ENCODE measurements at places on chromosomes 4 and X.
A peak's percentile ranks its signal among the peaks of the same experiment; 100 is the strongest.

- no peak for DNase-seq
Measured at GRCh38 chr4:93788712-93789111, 39.8 kb upstream of the ATOH1 start.

DNA sequence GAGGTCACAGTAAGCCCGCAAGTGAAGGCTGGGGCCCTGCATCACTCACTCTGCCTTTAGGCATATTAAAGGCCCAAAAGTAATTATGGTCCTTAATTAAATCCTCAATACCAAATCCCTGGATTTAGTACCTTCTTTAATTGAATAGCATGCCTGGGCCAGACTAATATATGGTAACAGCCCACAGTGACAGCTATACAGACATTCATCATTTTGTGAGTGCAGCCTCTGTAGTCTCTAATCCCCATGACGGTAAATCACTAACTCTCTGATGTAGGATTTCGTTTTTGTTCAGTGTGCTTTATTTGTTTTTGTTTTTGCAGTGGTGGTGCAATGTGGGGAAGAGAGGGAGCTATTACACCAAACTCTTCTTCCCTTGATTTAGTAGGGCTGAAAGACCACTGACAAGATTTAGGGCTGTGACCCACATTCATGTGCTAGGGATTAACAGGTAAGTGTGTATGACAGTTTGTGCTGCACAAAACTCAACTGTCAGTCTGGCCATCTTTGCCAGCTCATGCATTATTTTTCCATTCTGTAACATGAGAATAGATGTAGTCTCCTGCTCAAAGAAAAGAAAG is 60.6 kb upstream of the SLC39A8 start:
- no peak for DNase-seq

DNA sequence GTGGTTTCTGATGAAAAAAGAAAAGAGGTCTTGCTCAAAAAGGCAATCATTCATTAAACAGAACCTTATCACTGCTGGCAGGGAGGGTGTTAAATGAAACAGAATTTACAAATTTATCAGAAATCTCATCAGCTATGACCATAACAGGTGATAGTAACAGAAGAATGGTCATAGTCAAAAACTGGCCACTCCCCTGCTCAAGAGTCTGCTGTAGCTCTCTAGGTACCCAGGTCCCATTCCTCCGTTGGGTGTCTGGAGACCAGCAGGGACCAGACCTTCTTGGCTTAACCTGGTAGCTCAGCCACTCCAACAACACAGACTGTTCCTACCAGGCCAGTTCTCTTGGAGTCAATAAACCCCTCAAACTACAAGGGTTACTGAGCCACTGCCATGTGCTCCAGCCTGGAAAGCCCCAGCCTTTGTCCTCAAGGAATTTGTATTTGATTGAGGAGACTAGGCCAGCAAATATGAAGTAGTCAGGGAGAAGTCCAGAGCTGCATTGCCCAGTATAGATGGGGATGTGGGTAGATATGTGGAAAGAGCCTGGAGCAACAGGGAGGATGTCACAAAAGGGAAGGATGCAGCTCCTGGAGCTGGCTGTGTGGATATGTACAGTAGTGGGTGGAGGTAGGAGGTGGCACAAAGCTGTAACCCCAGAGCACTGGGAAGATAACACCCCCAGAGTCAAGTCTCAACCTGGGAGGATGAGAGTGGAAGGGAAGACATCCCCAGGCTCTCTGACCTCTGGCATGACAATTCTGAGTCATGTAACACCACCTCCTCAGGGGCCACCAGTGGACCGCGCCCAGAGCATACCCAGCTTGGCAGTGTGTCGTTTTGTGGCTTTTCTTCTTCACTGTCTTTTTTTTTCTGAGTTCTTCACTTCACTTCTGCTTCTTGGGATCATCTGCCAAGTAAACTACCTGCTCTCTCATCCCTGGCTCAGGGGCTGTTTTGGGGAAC is 21.9 kb downstream of the RASL11B start:
- no peak for DNase-seq

- peak; percentile 63 for DNase-seq
Measured at GRCh38 chr4:184472614-184473498, 1.5 kb downstream of the IRF2 start.

- DNase-seq: no peak
Measured at GRCh38 chr4:124564121-124564520, 148.4 kb downstream of the ANKRD50 start.

DNA sequence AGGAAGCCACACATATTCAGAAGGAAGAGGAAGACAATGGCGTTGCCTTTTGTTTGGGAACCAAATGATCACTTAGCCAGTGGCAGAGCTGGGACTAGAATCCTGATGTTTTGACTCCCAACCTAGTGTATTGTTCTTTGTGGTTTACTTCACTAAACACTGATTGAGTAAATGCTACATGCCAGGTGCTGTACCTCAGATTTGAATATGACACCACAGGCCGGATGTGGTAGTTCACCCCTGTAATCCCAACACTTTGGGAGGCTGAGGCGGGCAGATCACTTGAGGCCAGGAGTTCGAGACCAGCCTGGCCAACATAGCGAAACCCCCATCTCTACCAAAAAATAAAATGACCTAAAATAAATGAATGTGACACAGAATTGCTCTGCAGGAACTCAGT is 8.4 kb downstream of the NDUFA1 start:
- DNase-seq: no peak

- DNase-seq: no peak
Measured at GRCh38 chr4:32192363-32192762, 1472.2 kb downstream of the PCDH7 start.

- no peak for DNase-seq
Measured at GRCh38 chr4:90184560-90184959, 57.4 kb downstream of the CCSER1 start.

- no peak for DNase-seq
Measured at GRCh38 chr4:68216501-68216900, 29.0 kb downstream of the TMPRSS11B start.

GRCh38 chr4:7770224-7771050 is 169.2 kb downstream of the AFAP1 start:
- no peak for DNase-seq

DNA sequence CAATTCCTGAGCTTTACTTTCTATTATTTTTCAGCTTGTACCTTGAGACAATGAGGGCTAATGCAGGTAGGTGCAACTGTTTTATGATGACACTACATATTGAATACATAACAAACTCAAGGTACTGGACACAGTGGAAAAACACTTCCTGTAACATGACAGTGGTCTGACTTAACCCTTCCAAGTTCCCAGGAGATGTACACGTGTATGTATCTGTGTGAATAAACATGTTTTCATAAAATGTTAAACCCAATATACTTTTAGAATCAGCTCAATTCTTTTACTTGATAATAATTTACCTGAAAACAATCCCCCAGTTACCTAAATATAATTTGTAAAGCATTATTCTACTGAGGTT is 1.2 kb upstream of the PPARGC1A start:
- DNase-seq: no peak

DNA sequence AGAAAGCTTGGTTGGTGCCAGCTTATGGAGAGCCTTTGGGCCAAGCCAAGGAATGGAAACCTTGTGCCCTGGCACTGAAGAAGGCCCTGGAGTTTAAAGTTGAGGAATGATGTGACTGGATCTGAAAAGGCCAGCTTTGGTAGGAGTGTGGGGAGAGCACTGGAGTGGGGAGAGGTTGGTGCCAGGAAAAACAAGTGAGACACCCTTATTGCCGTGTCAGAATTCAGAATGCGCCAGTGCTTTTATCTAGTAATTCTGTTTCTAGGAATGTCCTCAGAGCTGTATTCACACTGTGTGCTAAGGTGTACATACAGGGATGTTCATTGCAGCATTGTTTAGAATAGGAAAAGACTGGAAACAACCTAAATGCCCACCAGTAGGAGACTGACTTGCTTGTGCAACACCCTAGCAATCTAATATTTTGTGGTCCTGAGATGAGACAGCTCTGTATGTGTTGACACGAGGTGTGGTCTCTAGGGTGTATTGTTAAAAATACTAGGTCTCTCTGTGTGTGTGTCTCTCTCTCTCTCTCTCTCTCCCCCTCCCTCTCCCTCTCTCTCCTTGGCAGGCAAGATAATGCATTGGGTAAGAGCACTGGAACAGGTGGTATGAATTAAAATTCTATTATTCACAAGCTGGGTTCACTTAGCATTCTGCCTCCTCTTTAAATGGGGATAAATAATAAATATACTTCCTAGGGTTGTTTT is 107.8 kb downstream of the GATB start:
- no peak for DNase-seq

GRCh38 chrX:134622056-134622812 is 36.0 kb downstream of the PLAC1 start:
- peak; percentile 6 for DNase-seq

DNA sequence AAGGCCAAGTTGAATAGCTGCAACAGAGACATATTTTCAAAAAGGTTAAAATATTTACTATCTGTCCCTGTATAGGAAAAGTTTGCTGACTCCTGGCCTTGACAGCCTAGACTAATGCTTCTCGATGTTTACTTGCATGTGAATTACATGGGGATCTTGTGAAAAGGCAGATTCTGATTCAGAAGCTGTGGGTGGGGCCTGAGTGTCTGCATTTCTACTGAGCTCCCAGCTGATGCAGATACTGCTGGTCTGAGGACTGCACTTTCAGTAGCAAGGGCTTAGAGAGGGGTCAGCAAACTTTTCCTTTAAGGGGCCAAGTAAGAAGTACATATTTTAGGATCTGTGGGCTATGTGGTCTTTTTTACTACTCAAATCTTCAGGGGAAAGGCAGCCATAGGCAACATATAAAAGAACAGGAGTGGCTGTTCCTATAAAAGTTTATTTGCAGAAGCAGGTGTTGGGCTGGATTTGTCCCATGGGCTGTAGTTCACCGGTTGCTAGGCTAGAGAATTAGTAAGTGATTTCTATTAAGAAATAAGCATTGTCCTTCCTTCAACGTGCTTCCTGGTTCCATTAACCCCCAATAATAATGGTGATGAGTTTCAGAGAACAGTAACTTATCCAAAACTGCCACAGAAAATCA is 97.2 kb upstream of the PDE5A start:
- DNase-seq: no peak

DNA sequence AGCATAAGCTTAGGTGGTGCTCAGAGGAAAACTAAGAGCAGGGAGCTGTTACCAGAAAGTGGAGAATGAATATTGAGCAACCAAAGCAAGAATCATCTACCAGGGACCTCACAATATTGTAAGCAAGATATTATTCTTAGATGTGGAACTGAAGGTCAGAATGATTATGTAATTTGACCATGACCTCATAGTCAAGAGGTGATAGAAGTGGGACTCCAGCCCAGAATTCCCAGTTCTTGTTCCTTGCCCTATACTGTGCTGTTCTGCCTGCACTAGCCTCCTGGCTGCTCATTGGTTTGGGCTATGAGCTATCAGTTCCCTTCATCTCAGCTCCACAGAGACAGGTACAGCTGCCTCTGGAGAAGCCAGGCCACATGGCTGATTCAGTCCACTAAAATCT is 229.4 kb downstream of the LDB2 start:
- DNase-seq: no peak

DNA sequence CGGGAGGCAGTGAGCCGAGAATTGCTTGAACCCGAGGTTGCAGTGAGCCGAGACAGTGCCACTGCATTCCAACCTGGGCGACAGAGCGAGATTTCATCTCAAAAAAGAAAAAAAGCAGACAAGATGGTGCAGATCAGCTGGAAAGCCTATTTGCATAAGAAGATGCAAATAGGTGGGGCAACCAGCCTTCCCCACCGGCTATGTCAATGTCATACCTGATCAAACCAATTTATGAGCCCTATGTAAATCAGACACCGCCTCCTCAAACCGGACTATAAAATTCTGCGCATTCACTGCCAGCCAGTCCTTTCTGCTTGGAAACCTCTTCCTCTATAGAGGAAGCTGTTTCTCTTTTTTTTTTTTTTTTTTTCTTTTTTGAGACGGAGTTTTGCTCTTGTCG is 64.5 kb upstream of the CHRNA9 start:
- DNase-seq: no peak

- DNase-seq: peak; percentile 54
Measured at GRCh38 chrX:69493193-69493592, 10.9 kb upstream of the NALF2 start.

- DNase-seq: peak; percentile 15
Measured at GRCh38 chr4:56158483-56158882, 209.7 kb downstream of the CEP135 start.

GRCh38 chrX:65894133-65894532 is 145.7 kb downstream of the VSIG4 start:
- DNase-seq: no peak

GRCh38 chrX:119686087-119686691 is 6.8 kb downstream of the SEPTIN6 start:
- DNase-seq: no peak

DNA sequence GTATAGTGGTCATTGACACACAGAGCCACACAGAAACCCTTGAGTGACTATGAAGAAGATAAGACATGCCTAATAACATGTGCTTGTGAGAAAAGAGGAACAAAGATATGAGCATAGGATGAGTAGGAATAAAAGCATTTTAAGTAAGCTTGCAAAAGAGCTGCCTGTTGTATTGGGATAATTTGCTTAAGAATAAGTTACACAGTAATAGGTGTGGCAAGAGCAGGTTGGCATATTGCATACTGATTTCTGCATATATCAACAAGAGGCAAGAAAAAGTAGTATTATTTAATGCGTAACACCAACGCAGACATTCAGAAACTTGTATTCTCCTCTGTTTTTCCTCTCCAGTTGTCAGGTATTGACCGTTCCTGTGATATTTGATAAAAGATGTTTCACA is 111.5 kb upstream of the UGT8 start:
- DNase-seq: no peak

DNA sequence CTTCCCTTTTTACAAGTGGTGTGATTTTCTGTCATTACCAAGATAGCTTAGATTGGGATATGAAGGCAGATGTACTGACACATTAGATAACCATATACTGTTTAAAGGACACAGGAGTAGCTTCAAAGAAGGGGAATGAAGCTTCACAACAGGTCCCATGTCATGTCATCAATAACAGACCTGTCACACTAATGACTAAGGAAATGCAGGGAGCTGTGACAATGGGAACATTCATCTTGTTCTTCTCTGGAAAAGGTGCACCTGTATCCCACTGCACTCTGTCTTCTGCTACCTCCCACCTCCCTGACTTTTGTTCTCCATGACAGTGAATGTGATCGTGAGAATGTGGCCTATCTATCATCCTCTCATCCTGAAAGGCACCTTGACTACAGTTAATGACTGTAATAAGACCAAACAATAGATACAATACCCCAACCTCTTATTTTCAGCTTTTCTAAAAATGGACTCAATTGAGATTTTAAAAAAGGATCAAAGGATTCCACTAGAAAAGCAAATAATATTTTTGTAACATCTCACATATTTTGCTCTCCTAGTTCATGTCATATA is 472.5 kb downstream of the STPG2 start:
- no peak for DNase-seq

GRCh38 chrX:45358392-45358791 is 157.7 kb upstream of the DIPK2B start:
- no peak for DNase-seq

GRCh38 chr4:26609391-26609790 is 25.5 kb downstream of the TBC1D19 start:
- DNase-seq: no peak

All from activated CD4-positive, alpha-beta T cell treated with anti-CD3 and anti-CD28 coated beads, Interleukin-2, amount 50 U/mL, for 48 hours (primary cell).